ENCODE measurements at places on chromosomes 12 and 14. TPM values are rescaled to one million over a fixed set of nuclear protein-coding genes. Genes with fewer than 3 reads are reported as not detected.

- peak; percentile 49 for DNase-seq
These were observed 6.9 kb downstream of the CDCA4 start for GRCh38 chr14:105014032-105014431.

DNA sequence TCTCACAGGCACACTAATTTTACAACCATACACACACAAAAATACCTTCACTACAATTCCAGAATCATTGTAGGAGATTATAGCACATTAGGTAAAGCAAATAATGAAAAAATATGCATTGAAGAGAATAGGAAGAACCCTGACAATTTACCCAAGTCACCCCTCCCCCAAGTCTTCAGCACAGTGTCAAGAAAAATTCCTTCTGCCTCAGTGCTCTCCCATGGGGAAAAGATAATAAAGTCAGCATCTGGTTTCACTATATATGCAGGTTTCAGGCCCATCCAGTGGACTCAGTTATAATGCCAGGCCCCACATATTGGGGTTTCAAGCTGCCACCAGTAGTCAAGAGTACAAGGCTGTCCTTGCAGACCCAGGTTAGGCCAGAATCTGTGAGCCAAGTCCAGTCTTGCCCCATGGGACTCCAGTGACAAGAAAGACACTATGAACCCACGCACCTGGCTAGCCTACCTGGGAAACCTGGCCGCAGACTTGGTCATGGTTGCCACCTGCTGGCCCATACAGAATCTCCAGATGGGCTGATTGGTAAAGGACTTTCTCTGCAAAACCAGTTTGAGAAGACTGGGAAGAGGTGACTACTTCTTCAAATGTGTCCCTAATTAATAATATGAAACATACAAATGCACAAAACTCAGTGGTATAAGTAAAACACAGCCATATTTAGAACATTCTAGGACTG, 398.6 kb upstream of the FLRT2 start:
- no peak for DNase-seq

KCNH3 gene
- total RNA-seq: 1.7 TPM

DHRS2 gene
- total RNA-seq: not detected

GRCh38 chr12:19125325-19125724, 4.2 kb upstream of the PLEKHA5 start:
- DNase-seq: no peak

MRPL42 gene
- 48.5 TPM for total RNA-seq

GRCh38 chr14:75088566-75089373, 19.3 kb downstream of the ZC2HC1C start:
- DNase-seq: no peak

GRCh38 chr14:64707661-64708060, 3.4 kb downstream of the PLEKHG3 start:
- DNase-seq: no peak

KCTD10 gene
- 199 TPM for total RNA-seq

TOMM20L gene
- total RNA-seq: not detected

DNA sequence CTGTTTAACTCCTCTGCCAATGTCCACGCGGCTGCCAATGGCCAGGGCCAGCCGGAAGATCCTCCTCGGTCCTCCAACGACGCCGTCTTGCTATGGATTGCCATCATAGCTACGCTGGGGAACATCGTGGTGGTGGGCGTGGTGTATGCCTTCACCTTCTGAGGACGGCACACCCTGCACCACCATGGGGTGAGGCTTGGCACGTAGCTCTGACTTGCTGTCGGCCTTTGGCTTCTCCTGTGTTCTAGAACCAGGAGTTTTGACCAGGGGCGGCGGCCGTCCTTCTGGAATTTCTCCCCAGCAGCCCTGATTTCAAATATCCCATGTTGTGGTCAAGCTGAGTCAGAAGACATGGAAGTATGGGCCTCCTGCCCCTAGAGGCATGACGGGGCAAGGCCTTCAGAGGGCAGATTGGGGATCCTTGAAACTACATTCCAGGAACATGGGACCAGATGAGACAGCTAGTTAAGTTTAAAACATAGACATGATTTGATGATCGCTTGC, 47.5 kb downstream of the C14orf132 start:
- DNase-seq: no peak

PTPN11 gene
- 110 TPM for total RNA-seq

GRCh38 chr12:71942703-71943102, 4.1 kb downstream of the TPH2 start:
- no peak for DNase-seq

DNA sequence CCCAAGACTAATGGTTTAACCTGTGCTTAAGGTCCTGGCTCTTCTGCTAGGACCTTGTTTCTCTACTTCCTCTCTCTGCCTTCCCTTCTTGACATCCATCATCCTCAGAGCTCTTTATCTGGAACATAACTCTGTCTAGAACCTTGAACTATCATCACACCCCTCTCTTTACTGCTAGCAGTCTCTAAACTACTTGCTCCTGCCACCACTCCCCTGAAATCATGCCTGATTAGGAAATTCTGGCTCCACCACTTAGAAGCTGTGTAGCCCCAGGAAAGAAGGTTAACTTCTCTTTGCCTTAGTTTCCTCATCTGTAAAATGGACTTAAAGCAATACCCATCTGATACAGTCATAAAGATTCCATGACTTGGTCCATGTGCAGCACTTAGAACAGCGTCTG, 9.1 kb downstream of the SLC38A1 start:
- DNase-seq: no peak

DNA sequence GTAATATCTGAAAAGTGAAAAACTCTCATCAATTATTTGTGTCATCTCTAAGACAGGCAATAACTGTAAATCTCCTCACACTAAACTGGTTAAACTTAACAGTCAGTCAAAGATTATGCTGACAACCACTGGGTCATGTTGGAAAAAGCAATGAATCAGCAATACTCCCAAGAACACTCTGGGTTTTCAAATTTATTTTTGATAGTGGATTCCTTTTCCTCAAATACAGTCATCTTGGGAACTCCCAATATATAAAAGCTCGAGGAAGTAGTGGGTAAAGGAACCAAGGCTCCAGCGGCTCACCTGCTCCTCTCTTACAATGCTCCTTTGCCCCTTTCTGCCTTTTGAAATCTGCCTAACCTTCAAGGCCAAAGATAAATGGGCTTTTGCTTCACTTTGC, 70.0 kb downstream of the ARMH4 start:
- no peak for DNase-seq

- DNase-seq: no peak
These were observed 8.3 kb downstream of the XPOT start for GRCh38 chr12:64412459-64412858.

TAS2R50 gene
- total RNA-seq: 3.3 TPM

BDKRB1 gene
- 0.36 TPM for total RNA-seq

- DNase-seq: no peak
These were observed 30.9 kb downstream of the GRIN2B start for GRCh38 chr12:13950502-13950901.

GRCh38 chr12:101430456-101430855, 22.9 kb upstream of the ARL1 start:
- no peak for DNase-seq

DNA sequence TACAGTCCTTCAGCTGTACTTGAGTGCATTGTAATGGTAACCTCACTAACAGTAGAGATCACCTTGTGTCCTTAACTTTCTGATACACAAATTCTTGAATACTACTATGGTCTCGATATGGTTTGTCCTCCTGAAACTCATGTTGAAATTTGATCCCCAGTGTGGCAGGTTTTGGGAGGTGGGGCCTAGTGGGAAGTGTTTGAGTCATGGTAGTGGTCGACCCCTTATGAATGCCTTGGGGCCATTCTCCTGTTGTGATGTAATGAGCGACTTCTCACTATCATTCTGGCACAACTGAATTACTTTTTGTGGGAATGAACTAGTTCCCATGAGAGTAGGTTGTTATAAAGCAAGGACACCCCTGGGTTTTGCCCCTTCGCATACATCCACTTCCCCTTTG, 52.3 kb downstream of the IPO8 start:
- no peak for DNase-seq

GRCh38 chr12:109737631-109738030, 24.0 kb downstream of the FAM222A start:
- peak; percentile 2 for DNase-seq

GRCh38 chr14:102178806-102179205, 39.1 kb downstream of the WDR20 start:
- no peak for DNase-seq

GRCh38 chr12:14802247-14802646, 1.0 kb downstream of the WBP11 start:
- no peak for DNase-seq

DNA sequence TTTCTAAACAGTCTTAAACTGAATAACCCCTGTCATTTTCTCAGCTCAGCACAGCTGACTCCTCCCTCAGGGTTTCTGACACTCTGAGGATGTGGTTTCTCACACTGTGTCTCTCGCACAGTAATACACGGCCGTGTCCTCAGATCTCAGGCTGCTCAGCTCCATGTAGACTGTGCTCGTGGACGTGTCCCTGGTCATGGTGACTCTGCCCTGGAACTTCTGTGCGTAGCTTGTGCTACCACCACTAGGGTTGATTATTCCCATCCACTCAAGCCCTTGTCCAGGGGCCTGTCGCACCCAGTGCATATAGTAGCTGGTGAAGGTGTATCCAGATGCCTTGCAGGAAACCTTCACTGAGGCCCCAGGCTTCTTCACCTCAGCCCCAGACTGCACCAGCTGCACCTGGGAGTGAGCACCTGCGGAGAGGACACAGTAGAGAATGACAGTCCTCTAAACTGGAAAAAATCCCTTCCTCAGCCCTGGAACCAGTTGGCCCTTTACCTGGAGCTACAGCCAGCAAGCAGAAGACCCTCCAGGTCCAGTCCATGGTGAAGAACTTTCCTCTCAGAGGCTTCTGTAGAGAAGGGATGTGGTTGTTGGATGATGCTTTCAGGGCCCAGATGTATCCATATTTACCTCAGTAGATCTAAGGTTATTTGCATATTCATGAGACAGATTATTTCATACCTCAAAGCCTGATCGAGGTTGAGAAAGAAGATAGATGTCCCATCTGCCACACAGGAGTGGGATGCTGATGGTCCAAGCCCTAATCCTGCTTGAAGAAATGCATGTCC, 984.8 kb downstream of the TMEM121 start:
- no peak for DNase-seq

TMTC1 gene
- 84.6 TPM for total RNA-seq

DNA sequence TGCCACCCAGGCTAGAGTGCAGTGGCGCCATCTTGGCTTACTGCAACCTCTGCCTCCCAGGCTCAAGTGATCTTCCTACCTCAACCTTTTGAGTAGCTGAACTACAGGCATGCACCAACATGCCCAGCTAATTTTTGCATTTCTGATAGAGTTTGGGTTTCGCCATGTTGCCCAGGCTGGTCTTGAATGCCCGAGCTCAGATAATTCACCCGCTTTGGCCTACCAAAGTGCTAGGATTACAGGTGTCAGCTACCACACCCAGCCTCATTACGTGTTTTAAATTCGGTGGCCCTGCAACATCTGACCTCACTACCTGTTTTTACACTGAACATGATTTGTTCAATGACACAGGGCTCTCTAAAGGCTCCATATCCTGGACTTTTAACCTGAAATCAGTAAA, 22.9 kb upstream of the RDH16 start:
- DNase-seq: no peak

NKX2-1 gene
- total RNA-seq: not detected

DNA sequence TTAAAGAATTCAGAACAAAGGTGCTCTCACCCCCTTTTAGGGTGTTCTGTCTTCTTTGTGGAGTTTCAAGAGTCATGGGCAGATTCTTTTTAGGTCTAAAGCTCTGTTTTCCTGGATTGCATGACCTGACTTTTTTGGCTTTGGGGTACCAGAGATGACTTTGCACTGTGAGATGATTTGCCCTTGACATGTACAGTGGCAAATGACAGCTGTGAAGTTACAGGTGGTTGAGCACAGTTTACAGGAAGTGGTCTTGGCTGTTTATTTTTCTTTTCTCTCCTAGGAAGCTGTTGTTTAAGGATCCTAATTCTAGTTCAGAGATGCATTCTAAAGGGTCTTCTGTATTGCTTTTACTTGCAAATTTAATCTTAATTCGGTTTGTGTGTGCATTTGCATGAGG, 83.8 kb upstream of the METAP2 start:
- DNase-seq: no peak

ACOT4 gene
- total RNA-seq: 1.3 TPM

CD4 gene
- total RNA-seq: 40.6 TPM

GRCh38 chr14:104856869-104857860, 7.9 kb upstream of the CEP170B start:
- no peak for DNase-seq

NRIP2 gene
- 8.1 TPM for total RNA-seq

DNA sequence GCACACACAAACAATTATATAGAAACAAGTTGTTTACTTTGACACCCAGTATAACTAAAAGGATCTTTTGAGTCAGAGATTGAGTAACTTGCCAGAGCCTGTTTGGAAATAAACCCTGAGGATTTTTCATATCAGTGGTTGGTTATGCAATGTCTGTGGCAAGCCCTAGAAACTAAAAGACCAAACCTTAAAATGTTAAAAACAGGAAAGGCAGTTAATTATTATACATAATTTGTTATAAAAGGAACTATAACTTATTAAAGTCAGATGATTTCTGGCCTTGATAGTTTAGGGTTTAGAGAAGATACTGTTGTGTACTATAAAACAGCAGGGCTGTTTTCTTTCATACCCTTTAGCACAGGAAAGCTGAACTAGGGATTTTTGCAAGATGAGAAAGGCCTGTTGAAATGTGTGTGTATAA, 44.1 kb downstream of the PSEN1 start:
- no peak for DNase-seq

HOXC6 gene
- 14.7 TPM for total RNA-seq

GRCh38 chr14:75306927-75307699, 28.5 kb downstream of the FOS start:
- DNase-seq: no peak

All from aorta (tissue), 5 donors.